ENCODE measurements at places on chromosomes 16 and 17.

DNA sequence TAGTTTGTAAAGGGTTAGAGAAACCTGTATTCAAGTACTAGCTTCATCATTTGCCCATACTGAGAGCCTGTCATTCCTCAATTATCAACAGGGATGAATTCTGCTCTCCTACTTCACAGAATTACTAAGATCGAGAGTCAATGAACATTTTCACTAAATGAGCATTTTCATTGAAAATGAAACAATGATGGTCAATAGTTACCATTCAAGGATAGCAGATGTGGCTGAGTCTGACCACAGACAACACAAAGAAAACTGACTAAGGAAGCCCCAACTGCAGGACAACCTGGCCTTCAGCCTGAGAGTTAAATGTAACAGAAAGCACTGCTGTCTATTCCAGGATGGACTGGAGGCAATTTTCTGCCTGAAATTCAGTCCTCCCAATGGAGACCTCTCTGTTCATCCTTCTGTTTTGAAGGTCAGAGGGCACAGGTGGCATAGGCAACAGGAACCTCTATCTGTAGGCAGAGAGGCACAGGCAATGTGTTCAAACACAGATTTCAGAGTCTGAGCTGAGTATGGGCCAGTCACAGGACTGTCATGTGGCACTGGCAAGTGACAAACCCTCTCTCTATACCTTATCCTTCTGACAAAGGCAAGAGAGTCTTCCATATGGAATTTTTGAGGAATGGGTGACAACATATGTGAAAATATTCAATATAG is 19.5 kb downstream of the TRAF4 start:
- DNase-seq, result no peak

- peak; percentile 68 for DNase-seq
Measured at GRCh38 chr17:80858301-80859001, 133.2 kb upstream of the CHMP6 start.

GRCh38 chr16:79104567-79104966 is 496.0 kb downstream of the MAF start:
- no peak for DNase-seq

- no peak for DNase-seq
Measured at GRCh38 chr17:17902376-17902775, 65.6 kb upstream of the SREBF1 start.

DNA sequence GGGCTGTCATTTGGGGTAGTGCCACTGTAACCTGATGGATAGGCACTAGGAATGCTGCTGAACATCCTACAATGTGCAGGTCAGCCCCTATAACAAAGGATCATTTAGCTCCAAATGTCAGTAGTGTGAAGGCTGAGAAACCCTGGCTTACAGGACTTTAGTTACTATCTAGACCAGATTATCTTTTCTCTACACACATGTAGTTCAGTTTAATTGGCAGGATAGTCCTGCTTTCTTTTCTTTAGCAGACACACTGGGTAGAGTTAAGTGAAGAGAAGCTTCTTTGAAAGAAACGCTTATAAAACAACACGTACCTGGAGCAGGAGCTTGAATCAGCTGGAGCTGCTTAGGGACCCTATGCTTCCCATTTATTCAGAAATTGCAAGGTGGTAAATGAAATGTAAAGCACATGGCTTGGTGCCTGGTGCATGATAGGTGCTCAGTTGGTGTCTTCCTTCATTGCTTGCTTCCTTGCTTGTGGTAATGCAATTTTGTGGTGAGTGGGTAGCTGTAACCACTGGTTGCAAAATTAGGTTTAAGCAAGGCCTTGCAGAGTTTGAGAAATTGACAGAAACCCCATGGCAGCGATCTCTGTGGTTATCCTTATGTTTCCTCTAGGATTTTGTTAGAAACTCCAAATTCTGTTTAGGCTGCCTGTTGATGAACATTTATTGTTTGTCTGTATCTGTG is 9.4 kb downstream of the METTL9 start:
- DNase-seq, result no peak

GRCh38 chr16:19136549-19137196 is 22.9 kb downstream of the ITPRIPL2 start:
- peak; percentile 56 for DNase-seq

- no peak for DNase-seq
Measured at GRCh38 chr17:47635734-47636133, 14.0 kb upstream of the KPNB1 start.

- DNase-seq, result peak; percentile 60
Measured at GRCh38 chr16:55500530-55501011, 8.3 kb upstream of the LPCAT2 start.

GRCh38 chr16:55146966-55147365 is 177.0 kb upstream of the IRX6 start:
- DNase-seq, result no peak

DNA sequence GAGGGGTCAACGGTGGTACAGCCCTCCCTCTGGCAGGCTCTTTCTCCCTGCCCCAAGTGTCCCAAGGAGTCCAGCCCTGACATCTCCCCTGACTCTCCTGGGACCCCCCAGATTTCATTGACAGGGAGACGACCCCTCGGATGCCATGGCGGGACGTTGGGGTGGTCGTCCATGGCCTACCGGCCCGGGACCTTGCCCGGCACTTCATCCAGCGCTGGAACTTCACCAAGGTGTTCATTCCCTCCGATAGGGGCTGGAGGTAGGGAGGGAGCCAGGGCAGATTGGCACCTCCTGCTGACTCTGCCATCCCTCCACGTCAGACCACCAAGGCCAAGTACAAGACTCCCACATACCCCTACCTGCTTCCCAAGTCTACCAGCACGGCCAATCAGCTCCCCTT is 9.9 kb downstream of the PLD2 start:
- DNase-seq, result no peak

DNA sequence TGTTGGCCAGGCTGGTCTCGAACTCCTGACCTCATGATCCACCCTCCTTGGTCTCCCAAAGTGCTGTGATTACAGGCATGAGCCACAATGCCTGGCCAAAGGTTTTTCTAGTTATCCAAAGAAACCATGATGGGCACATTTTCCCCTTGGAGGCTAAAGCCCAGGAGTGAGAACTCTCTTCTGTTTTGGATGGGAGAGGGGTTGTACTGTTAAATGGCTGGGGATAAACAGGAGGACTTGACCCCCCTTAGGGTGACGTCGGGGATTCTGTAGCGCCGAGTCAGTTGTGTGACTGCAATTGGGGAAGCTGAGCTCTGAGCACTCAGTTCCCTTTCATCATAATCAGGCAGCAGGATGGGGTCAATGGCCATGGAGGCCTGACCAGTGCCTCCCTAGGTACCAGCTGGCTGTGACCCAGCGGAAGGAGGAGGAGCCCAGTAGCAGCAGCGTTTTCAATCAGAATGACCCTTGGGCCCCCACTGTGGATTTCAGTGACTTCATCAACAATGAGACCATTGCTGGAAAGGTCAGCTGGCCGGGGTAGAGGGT is 4.1 kb downstream of the AOC3 start:
- DNase-seq, result no peak

- peak; percentile 37 for DNase-seq
Measured at GRCh38 chr17:27466743-27467375, 10.6 kb downstream of the KSR1 start.

DNA sequence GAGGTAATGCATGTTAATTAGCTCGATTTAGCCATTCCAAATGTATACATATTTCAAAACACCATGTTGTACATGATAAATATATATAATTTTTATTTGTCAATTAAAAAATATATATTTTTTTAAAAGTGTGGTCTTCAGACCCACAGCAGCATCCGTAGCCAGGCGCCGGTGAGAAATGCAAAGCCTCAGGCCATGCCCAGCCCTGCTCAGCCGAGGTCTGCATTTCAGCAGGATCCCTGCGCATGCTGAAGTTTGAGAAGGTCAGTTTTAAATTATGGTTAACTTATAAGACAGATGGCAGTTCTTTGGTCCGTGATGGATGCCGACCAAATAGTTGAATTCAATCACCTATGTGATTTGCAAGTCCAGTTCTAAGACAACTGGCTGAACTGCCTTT is 28.0 kb upstream of the TBX2 start:
- no peak for DNase-seq

DNA sequence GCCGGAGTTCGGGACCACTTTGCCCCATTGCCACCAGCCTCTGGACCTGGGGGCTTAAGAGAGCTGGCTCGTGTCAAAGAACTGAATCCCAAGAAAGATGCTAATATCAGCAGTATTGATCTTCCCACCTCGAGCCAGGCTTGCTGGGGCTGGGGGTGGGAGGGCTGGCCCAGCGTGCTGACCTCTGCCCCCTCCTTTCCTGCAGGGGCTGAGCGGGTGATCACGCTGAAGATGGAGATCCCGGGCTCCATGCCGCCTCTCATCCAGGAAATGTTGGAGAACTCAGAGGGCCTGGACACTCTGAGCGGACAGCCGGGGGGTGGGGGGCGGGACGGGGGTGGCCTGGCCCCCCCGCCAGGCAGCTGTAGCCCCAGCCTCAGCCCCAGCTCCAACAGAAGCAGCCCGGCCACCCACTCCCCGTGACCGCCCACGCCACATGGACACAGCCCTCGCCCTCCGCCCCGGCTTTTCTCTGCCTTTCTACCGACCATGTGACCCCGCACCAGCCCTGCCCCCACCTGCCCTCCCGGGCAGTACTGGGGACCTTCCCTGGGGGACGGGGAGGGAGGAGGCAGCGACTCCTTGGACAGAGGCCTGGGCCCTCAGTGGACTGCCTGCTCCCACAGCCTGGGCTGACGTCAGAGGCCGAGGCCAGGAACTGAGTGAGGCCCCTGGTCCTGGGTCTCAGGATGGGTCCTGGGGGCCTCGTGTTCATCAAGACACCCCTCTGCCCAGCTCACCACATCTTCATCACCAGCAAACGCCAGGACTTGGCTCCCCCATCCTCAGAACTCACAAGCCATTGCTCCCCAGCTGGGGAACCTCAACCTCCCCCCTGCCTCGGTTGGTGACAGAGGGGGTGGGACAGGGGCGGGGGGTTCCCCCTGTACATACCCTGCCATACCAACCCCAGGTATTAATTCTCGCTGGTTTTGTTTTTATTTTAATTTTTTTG is 8.5 kb downstream of the GJD3 start:
- no peak for DNase-seq

- no peak for DNase-seq
Measured at GRCh38 chr17:29376667-29377270, 13.4 kb upstream of the TAOK1 start.

- DNase-seq, result no peak
Measured at GRCh38 chr16:51989637-51990230, 557.2 kb downstream of the TOX3 start.

DNA sequence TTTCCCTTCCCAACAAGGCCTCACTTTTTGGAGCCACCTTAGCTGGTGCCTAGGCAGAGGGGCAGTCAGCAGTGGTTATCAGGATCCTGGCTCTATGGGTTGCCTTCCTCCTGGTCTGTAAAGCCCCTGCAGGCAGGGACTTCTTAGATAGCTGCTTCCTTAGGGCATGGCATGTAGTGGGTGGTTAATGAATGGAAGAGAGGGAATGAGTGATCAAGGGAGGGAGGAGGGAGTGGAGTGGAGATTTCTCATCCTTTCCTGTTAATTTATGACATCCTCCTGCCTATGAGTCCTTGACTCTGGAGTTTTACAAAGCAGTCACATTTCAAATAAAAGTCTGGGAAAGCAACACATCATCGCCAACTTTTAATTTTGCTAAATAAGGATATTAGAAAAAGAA is 40.7 kb downstream of the SNX20 start:
- DNase-seq, result no peak

DNA sequence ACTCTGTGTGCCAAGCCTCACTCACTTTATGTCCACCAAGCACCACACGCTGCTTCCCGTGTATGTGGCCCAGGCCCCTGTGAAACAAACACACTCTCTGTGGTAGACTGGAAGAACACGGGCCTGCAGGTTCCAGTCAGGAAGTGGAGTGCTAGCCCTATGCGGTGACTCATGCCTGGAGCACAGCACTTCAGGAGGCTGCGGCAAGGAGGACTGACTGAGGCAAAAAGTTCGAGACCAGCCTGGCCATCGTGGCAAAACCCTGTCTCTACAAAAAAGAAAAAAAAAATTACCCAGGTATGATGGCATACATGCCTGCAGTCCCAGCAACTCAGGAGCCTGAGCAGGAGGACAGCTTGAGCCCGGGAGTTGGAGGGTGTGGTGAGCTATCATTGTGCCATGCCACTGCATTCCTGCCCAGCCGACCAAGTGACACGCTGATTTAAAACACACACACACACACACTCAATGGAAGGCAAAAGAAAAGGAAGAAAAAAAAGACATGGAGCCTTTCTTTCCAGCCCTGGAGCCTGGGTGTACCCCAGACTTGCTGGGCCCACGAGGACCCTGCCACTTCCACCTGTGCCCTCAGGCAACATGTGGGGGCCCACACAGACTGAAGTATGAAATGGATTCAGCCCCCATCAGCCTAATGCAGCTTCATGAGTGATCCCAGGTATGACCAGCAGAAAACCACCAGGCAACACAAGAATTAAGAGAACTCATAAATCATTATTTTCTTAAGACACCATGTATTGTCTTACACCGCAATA is 126.6 kb downstream of the ANKRD11 start:
- DNase-seq, result peak; percentile 84

- no peak for DNase-seq
Measured at GRCh38 chr17:28755486-28755885, 11.7 kb downstream of the TRAF4 start.

- DNase-seq, result no peak
Measured at GRCh38 chr17:39145143-39145542, 6.3 kb downstream of the PLXDC1 start.

- DNase-seq, result no peak
Measured at GRCh38 chr16:47317465-47318240, 143.2 kb downstream of the ITFG1 start.

DNA sequence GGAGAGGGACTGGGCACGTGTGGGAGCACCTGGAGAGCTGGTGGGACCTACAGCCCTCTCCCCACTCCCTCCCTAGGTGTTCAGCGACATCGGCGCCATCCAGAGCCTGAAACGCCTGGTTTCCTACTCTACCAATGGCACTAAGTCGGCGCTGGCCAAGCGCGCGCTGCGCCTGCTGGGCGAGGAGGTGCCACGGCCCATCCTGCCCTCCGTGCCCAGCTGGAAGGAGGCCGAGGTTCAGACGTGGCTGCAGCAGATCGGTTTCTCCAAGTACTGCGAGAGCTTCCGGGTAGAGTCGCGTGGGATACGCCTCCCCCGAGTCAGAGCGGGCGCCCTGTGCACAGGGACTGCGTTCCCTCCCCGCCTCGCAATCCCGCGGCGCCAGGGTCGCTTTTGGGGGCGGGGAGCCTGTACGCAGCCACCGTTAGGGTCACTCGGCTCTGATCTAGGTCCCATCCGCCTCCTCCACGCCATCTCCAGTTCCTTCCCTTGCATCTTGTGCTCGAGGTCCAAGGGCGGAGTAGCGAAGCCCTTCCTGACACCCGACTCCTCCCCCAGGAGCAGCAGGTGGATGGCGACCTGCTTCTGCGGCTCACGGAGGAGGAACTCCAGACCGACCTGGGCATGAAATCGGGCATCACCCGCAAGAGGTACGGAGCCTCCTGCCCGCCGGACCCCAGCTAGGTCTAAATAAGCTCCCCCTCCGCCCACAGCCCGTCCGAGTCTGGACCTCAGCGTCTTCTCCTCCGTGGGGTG is 13.0 kb downstream of the SARM1 start:
- DNase-seq, result peak; percentile 89

All from upper lobe of left lung (tissue), 6 donors.